ENCODE measurements at places on chromosomes 12 and 14. TPM values are rescaled to one million over a fixed set of nuclear protein-coding genes. Genes with fewer than 3 reads are reported as not detected.

ADCK1 gene
- 10.4 TPM for total RNA-seq

HCAR1 gene
- not detected for total RNA-seq

AMDHD1 gene
- total RNA-seq, result 0.61 TPM

RTN1 gene
- total RNA-seq, result not detected

NOS1 gene
- not detected for total RNA-seq

LRFN5 gene
- 0.11 TPM for total RNA-seq

Measured in activated B cell treated with CpG ODN at 0.5 μM for 24 hours (primary cell).